Muscle of leg (tissue), 16 donors: ENCODE measurements at places on chromosomes 11 and 22. TPM values are rescaled to one million over a fixed set of nuclear protein-coding genes. Genes with fewer than 3 reads are reported as not detected.

DNA sequence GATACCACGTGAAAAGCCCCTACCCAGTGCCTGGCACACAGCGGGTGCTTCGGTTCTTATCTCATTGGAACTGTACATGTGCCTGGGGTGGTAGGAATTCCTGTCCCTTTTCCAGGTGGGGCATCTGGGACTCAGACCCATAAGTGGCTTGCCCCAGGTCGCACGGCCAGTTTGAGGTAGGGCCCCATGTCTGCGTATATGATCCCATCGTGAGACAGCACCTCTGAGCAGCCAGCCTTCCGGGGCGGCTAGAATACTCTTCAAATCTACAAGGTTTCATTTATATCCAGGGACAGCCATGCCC lies 33.5 kb upstream of the SMIM38 start:
- no peak for DNase-seq

- DNase-seq: no peak
Observed at GRCh38 chr22:46965555-46966494, 203.4 kb downstream of the TBC1D22A start.

DNA sequence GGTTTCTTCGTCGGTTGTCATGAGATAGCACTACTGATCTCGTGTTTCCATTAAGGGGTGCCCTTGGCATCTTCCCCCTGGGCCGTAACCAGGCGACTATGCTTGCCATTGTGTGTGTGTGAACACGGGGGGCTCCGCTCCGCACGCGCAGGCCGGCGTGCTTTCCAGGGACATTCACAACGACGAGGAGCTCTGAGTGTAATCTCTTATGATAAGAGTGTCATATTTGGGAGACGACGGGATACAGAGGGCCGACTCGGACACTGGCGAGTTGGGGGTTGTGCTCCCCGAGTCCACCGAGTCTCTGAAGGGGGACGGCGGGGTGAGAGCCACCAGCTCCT lies 170.9 kb upstream of the CTSC start:
- peak; percentile 6 for DNase-seq

DNA sequence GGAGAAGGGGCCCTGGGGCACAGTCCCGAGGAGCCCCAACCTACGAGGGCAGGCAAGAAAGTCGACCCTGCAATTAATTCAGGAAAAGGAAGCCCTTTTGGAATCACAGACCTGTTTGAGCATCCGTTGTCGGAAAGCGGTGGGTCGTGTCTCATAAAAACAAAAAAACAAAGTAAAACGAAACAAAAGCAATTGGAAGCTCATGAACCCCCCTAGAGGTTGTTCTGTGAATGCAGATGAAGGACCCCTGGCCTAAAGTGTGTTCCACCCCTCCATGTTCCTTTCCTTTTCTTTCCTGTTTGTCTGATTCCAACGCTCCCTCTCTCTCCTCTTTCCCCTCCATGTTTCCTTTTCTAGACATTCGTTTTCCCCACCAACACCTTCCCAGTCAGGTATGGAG lies 203.7 kb downstream of the GRIK4 start:
- DNase-seq: peak; percentile 23

DNA sequence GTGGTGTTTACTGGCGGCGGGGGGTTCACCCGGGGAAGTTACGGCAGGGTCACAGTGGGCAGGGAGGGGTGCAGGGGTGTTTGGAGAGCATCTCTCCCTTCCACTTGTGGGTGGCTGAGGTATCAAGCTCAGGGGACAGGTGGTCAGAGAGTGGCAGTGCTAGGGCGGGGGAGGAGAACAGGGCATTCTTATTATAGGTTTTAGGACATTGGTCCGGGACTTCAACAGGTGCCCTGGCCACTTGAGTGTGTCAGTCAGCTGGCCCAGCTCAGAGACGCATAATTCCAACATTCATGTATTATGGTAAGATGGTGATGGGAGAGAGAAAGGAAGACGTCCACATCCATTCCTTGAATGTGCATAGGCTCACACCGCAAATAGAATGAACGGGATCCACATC lies 101.7 kb downstream of the TEAD1 start:
- peak; percentile 52 for DNase-seq

The RELA gene
- 18.8 TPM for total RNA-seq

The BRSK2 gene
- 0.44 TPM for total RNA-seq
